ENCODE measurements at places on chromosomes 4 and X.
A peak's percentile ranks its signal among the peaks of the same experiment; 100 is the strongest.

DNA sequence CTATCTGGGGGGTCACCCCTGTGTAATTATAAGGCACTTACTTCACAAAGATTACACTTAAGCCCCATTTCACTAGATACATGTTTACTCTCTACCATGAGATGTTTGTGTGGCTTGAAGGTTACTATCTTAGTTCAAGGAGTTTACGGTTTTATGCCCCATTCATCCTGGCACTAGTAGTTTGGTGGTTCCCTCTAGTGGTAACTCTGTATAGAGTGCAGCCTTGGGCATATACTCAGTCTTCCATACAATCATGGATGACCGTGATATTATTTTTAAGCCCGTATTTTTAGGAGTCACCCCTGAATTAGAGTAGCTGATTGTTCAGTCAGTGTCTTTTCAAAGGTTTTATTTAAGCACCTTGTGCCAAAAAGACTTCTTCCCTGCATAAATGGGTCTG lies 109.9 kb upstream of the FAM47C start:
- no peak for ATAC-seq

DNA sequence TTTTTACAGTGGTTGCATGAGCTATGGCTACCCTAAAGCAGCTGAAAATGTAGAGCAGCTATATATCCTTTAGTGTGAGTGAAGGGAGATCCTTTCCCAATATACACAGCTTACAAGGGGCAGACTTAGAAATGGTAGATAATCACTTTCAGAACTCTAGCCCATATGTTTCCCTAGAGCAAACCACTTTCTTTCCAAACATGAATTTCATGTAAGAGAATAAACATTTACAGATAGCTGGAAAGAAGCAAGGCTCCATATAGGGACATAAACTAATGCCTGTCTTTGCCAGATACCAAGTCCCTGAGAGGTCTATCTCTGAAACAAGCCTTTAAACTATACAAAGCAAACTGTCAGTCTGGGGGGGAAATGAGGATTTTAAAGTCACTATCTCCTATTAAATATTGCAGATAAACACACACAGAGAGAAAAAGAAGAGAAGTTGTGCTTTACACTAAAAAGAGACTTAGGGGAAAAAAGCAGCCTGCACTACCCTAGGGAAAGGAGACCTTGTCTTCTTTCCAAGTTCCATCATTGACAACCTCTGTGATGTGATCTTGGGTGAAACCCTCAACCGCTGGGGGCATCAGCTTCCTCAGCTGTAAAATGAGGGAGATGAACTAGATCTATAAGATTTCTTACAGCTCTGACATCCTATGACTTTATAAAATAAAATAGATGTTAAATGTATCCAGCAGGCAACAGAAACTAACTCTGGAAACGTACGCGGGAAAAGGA lies 73.6 kb downstream of the TMEM156 start:
- ATAC-seq = no peak

DNA sequence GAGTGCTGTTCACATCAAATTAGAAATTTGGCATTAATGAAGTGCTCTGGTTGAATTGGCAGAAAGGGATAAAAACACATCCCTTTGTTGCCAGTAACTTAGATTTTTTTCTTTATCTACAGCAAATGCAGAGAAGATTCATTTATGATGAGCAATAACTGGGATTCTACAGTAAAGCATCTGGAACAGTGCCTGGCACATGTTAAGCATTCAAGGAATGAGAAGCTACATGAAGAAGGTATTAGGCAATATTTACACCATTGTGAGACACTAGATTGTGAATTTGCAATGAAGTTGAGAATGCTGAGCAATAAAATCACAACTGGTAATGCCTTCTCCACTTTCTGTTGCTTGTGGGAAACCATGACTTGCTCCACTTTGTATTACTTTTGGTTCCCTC lies 33.5 kb downstream of the PCDH19 start:
- no peak for ATAC-seq

DNA sequence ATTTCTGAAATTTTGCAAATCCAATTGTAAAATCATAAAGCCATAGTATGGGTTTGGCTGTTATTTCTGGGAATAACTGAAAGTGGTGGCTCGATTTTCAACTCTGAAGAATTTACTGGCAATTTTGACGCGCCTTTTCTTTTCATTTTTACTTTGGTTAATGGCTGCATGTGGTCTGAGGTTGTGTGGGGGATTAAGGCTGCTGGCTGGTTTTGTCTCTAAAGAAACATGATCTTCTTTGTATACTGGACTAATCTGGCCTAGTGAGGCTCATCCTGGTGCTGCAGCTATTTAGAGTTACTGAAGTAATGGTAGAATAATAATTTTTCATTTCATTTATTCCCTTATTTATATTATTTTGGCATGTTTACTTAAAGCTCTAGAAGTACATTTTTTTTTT lies 164.0 kb downstream of the RNF150 start:
- no peak for ATAC-seq

DNA sequence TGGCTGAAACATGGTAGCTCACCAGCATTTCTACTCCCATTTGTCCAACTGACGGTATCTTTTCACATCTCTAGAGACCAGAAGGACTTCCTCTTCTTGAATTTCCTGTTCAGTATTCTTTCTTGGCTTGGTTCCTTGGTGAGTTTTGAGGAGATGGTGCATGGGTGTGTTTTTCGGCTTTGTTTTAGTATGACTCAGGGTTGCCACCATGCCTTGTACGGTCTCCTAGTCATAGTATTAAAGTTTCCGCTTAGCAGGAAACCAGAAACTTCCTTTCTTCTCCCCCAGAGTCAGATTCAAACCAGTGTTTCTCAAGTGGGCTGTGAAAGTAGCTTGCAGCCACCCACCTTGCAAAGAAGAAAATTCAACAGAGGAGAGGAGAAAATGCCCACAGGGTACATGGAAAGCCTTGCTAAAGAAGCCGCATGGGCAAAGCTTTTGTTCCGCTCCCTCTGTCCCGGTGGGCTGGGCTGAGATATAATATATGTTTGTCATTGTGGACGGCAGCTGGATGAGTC lies 5.7 kb downstream of the CD99 start:
- ATAC-seq = peak; percentile 91

DNA sequence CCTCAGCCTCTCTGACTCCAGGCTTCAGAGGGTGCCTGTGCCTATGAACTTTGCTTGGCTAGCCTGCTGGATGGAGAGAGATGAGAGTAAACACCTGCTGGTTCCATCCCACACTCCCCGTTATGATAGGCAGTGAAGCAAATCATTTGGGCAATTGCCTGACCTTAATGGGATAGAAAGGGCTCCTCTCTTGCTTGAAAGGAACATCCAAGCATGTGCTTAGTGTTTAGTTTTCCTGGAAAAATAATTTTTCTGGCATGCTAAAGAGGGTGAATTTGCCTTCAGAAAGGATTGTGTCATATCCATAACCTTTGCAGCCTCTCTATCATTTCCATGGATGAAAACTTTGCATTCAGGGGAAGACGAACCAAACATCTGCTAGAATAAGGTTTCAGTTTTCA lies 10.8 kb downstream of the PLAC1 start:
- no peak for ATAC-seq

Data from activated CD4-positive, CD25-positive, alpha-beta regulatory T cell treated with anti-CD3 and anti-CD28 coated beads, Interleukin-2, amount 50 U/mL, for 24 hours (primary cell).